ENCODE measurements at places on chromosomes 13 and 19. TPM values are rescaled to one million over a fixed set of nuclear protein-coding genes. Genes with fewer than 3 reads are reported as not detected.

- no peak for DNase-seq
Measured at GRCh38 chr13:60720590-60720989, 323.6 kb downstream of the TDRD3 start.

GRCh38 chr13:94330552-94331071 lies 148.9 kb downstream of the DCT start:
- DNase-seq = no peak

DNA sequence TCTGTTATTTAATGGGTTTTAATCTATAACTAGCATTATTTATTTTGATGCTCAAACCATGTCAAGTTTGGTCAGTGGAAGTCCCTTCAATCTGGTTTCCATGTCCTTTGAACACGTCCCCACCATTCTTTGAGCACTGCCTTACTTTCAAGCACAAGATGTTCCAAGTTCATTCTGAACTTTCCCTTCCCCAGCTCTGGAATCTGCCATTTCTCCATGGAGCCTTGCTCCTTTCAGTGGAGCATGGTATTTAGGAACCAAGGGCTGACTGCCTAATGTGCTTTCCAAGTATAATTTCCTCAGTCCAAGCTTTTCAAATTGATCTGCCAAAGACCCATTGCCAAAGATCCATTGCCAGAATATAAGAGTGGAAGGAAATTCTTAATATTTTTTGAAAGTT lies 1.1 kb upstream of the ZNF546 start:
- no peak for DNase-seq

- DNase-seq = no peak
Measured at GRCh38 chr13:49367640-49368422, 76.0 kb downstream of the CAB39L start.

DNA sequence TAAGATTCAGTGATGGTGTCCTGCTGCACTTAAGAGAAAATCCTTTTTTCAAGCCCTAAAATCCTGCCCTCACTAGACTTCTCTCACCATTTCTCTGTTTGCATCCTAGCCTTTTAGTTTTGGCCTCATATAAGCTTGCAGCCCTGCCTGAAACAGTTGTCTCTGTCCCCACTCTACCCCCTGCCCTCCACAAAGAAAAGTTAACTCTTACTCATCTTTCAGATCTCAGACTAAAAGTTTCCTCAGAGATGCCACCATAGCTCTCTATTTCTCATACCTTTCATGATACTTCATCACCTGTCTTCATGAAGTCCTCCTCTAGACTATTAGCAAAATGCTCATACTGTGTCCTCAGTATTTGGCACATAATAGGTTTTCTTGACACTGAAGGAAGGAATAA lies 33.1 kb downstream of the ITM2B start:
- no peak for DNase-seq

DNA sequence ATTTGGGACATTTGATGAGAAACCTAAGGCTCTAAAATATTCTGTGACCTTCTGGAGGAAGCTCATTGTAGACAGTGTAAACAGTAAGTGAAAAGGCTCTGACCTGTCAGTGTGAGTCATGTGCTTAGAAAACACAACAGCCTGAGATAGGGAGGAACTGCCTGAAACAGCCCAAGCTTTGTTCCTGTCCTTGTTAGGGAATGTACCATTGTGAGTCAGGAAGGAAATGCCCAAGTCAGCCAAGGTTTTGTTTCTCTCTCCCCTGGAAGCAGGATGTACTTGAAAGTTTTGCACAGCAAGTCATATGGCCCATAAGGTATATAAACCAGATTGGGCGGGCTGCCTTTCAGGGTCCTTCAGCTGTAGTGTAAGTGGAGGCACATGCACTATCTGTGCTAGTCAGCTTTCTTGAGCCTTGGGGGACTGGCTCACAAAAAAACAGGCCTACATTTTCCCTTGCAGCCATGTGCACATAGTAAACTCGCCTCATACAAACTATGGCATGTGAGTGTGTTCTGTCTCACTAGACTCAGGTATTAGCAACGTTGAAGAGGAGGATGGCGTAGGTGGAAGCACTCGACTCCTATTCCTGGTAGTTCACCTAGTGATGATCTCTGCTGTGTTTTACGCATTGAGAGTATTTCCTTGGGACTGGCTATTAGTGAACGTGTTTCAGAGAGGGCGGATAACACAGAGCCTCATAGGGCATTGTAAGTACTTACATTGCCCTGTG lies 141.2 kb upstream of the KLHL1 start:
- DNase-seq = no peak

DNA sequence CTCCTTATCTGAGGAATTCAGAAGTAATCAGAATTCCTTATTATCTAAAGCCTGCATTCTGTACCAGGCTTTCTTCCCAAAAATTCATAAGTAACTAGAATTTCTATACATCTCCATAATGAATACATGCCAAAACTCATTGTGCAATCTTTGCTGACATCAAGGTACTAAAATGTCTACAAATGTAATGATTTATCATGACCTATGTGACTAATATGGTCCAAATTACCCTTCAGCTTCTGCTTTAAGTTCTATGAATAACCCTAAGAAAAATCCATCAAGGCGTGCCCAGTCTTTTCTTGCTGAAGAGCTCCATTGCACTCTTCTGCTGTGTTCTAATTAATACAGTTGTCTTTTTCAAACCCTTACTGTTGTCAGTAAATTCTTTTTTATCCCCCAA lies 58.5 kb upstream of the SLITRK1 start:
- DNase-seq = no peak

- no peak for DNase-seq
Measured at GRCh38 chr13:41763782-41764181, 197.1 kb downstream of the VWA8 start.

DNA sequence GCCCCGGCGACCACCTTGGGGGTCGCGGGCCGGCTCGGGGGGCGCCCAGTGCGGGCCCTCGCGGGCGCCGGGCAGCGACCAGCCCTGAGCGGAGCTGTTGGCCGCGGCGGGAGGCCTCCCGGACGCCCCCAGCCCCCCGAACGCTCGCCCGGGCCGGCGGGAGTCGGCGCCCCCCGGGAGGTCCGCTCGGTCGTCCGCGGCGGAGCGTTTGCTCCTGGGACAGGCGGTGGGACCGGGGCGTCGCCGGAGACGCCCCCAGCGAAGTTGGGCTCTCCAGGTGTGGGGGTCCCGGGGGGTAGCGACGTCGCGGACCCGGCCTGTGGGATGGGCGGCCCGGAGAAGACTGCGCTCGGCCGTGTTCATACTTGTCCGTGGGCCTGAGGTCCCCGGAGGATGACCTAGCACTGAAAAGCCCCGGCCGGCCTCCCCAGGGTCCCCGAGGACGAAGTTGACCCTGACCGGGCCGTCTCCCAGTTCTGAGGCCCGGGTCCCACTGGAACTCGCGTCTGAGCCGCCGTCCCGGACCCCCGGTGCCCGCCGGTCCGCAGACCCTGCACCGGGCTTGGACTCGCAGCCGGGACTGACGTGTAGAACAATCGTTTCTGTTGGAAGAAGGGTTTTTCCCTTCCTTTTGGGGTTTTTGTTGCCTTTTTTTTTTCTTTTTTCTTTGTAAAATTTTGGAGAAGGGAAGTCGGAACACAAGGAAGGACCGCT lies 729 bp downstream of the STK11 start:
- DNase-seq = no peak

- DNase-seq = no peak
Measured at GRCh38 chr19:4097501-4097900, 26.4 kb downstream of the MAP2K2 start.

DNA sequence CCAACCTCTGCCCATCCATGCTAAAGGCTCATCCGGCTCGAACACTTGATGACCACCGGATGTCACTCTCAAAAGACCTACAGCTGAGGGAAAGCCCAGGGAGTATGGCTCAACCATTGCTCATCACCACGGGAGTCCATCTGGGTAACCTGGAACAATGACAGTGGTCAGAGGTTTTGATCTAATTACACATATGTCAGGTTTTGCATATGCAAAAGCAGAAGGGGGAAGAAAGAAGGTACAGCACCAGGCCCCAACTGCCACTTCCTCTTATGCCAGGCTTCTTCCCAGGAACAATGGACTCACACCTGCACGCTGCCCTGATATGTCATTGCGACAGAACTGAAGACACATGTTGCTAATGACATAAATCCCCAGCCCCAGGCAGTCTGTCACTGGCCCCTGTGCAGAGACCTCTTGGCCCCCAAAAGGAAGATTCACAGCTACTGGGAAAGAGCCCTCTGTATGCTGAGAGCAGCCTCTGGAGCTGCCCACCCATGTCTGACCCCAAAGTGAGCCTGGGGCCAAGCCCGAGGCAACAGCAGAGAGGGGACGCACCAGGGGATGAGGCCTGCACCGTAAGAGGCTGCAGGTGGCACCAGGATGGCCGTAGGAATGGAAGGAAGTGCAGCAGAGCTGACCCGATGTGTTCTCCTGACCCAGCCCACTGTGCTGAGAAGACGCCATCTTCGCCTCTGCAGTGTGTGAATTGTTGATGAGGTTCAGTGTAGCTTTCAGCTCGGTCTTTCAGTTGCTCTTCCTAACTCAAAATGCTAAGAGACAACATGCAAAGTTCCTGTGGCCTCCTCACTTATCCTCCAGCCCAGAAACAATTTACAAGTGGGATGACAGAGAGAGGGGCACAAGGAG lies 26.3 kb downstream of the EPS15L1 start:
- DNase-seq = no peak

DNA sequence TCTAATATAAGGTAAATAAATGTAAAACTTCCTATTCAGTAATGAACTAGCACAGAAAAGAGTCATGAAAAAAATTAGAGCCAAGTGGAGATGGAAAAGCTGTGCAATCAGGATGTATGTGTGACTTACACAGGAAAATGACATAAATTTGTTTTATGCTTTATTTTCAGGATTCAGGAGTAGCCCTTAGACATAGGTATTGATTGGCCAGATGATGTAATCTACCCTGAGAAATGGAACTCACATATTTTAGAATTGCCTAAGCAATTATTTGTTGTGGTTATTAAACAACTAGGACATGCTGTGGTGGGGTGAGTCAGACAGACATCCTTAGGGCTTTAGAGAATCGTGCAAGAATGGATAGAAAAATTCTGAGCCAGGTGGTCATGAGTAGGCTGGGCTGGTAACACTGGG lies 110.6 kb downstream of the PCDH9 start:
- no peak for DNase-seq

GRCh38 chr13:20699715-20700114 lies 3.8 kb upstream of the IL17D start:
- DNase-seq = no peak

DNA sequence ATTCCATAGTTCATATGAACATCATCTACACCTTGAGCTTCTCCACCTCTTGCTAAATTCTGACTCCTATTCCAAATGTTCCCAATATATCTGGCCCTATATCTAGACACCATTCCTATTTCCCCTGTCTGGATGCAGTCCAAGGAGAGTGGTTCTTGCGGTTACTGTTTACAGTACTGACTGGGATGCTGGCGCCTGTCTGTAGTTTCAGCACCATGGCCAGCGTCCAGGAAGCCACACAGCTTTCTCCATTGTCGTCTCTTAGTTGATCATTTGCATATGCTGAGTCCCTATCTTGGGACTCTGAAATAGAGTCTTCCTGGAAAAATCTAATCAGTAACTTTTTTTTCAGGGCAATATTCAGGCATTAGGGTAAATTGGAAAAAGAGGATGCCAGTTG lies 14.9 kb downstream of the LAIR2 start:
- peak; percentile 45 for DNase-seq

DNA sequence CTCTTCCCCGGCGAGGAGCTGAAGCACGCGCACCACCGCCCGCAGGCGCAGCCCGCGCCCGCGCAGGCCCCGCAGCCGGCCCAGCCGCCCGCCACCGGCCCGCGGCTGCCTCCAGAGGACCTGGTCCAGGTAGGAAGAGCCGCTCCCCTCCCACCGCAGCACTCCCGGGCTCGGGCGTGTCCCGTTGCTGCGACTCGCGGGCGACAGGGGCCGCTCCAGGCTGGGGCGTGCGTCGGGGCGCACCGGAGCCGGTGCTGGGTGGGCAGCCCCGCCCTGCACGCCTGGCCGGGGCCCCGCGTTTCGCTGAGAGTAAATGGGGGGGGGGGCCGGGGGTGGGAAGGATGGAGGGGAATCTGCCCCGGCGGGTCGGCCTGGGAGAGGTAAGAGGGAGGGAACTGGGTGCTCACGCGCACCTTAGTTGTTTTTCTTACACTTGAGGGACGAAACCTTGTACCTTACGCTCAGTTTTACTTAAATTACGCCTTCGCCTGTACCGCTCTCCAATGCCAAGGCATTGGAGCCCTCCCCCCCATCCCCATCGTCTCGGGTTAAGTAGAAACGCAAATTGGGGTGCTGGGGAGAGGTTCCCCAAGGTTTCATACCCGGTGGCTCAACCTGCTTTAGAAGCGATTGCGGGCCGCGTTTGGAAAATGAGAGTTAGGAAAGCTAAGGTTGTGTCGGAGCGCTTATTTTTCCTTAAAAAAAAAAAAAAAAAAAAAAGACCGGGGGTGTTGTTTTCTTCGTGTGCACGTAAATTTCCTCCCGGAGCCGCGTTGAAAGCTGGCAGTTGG lies 850 bp downstream of the KLF5 start:
- DNase-seq = no peak

DNA sequence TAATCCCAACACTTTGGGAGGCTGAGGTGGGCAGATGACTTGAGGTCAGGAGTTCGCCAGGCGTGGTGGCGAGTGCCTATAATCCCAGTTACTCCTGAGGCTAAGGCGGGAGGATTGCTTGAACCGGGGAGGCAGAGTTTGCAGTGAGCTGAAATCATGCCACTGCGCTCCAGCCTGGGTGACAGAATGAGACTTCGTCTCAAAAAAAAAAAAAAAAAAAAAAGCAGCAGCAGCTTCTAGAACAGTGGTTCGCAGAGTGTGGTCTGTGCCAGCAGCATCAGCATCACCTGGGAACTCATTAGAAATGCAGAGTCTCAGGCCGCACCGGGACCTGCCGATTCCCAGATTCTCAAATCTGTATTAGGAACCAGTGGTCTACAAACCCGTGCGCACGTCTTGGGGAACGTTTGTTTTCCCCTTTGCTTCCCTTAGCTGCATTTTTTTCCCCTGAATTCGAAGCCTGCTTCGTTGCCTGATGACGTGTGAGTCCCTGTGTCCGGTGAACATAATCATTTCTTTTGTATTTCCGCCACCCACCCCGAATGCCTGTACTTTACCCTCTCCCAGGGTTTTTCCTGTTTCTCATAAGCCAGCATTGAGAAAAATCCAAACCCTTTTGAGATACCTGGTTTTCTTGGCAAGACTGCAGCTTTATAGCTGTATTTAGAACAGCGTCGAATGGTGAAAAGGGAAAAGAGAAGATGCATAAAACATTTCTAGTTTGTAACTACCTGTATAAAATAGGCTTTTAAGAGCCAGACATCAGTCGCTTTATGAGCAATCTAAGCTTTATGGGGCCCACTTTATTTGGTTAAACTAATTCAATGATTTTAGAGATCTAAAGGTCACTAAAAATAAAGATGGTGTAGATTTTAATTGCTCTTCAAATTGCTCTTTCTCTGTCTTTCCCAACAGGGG lies 49.8 kb downstream of the BICRA start:
- no peak for DNase-seq

PSG7 gene
- not detected for polyA plus RNA-seq

TPTE2 gene
- 0.18 TPM for polyA plus RNA-seq

ZNF442 gene
- 8.4 TPM for polyA plus RNA-seq

KCNN1 gene
- 3.6 TPM for polyA plus RNA-seq

MEF2B gene
- polyA plus RNA-seq = 1.9 TPM

PCDH20 gene
- polyA plus RNA-seq = 8.0 TPM

ATP12A gene
- polyA plus RNA-seq = 11.3 TPM

PEG3 gene
- polyA plus RNA-seq = 105 TPM

IQCN gene
- 6.2 TPM for polyA plus RNA-seq

Data from left renal pelvis (tissue), 4 donors.